ENCODE measurements at places on chromosomes 1 and 21.

GRCh38 chr1:93608187-93609109 is 73.2 kb downstream of the BCAR3 start:
- DNase-seq = no peak

DNA sequence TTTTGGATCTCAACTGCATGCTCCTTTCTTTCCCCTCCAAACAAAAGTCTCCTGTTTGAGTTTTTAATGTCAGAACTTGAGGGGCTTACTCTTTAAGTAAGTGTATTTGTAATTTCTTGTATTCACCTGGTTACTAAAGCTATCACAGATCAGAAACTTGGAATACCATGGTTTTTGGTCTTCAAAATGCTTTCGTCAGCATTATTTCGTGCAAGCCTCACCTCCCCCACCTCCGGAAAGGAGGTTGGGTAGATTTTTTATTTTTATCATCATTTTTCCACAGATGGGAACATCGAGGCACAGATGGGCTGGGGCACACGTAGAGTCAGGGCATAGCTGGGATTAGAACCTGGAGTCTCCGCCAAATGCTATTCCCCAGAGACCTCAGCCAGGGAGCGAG is 100.7 kb downstream of the IER5 start:
- no peak for DNase-seq

- no peak for DNase-seq
Measured at GRCh38 chr21:44006656-44007055, 5.5 kb upstream of the TRAPPC10 start.

DNA sequence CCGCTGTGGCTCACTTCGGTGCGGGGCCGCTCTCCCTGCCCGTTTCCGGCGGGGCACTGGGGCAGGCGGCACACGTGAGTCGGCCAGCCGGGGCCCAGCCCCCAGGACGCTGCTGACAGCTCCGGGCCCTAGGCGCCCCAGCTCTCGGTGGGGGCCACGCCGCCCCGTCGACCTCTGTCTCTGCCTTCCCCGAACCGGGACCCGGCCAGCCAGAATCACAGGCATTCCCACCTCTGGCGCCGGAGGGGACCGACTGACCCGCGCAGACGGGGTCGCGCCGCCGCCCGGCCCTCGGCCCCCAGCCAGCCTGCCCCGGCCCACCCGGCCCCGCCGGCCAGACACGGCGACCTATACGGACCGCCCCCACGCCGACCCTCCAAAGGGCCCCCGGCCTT is 755 bp downstream of the SCMH1 start:
- no peak for DNase-seq

- no peak for DNase-seq
Measured at GRCh38 chr21:17690078-17690494, 77.4 kb upstream of the BTG3 start.

DNA sequence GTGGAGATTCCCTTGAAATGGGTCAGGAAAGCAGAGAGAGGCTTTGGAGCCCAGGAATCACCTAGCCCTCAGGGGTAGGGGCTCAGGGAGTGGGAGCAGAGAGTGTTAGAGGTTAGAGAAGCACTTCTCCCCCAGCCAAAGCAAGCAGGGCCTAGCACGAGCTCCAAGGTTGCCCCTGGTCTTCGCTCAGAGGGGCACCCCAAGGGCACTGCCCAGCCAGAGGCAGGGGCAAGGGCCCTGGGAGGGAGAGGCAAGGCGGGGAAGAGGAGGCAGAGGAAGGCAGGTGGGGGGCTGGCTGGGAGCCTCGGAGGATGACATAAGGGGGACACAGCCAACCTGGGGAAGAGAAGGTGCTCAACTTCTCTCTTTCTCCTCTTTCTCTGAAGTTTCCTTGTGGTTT is 71.9 kb downstream of the CASZ1 start:
- DNase-seq = no peak

DNA sequence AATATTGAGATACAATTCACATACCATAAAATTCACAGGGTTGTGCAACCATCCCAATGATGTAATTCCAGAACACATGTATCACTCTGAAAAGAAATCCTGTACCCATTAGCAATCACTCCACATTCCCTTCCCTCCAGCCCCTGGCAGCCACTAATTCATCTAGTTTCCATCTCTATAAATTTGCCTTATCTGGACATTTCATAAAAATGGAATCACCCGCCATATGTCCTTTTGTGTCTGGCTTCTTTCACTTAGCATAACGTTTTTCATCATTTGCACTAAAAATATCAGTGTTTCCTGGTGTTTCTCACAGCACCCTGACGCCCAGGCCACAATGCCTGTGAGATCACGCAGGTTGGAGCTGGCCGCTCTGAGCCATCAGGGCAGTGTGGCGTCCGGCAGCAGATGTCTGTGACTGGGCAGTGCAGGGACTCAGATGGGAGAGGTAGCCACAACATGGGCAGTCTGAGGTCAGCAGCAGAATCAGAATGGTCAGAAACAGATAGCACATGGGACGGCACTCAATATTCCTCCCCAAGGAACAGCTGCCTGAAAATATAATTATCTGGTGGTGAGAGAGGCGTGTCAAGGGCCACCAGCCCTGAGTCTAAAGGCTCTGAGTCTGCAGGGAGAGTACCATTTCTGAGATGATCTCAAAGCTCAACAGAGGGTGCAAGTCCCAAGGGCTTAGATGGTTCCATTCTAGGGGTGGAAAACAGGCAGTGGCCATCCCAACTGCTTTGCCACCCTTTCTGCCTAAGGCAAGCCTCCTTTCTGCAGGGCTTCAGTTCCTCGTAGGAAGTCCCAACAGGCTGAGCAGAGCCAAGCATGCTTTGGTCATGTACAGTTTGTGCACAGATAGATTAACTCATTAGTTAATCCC is 129.4 kb upstream of the EDN2 start:
- DNase-seq = no peak

Measured in NCI-H187 (cell line).